ENCODE measurements at places on chromosomes 6 and 20. TPM values are rescaled to one million over a fixed set of nuclear protein-coding genes. Genes with fewer than 3 reads are reported as not detected.

Gene NDUFAF5
- 46.7 TPM for polyA plus RNA-seq

Gene SSTR4
- polyA plus RNA-seq = not detected

DNA sequence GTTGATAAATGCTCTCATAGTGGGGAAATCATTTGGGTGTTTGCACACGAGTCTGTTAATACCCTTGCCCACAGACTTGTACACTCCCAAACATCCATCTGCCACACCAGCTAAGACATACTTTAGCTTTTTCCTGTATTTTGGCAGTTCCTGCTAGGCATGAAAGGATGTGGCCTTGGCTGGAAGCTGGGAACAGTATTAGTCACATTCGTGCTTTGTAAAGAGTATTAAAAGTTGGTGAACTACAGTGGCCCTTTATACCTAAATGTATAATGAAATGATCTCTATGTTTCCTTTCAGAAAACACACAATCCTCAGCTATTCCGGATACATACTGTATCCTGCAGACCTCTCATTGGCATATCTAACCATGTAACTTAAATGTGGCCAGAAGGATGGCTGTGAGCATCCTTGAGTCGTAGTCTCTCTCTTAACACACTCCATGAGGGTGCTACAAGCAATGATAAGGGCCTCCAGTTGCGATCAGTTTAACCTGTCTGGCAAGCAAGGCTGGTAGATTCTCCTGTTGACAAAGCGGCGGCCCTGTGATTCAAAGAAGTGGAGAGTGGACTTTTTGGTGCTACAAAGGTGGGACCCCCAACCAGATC, 1.5 kb downstream of the LEMD2 start:
- no peak for DNase-seq

Gene CAPN11
- not detected for polyA plus RNA-seq

GRCh38 chr20:31605902-31606803, 1.1 kb downstream of the ID1 start:
- DNase-seq = peak; percentile 50

Data from small intestine (tissue), 16 donors.